ENCODE measurements at places on chromosomes 12 and 14.

GRCh38 chr12:62248873-62249272 is 11.3 kb upstream of the USP15 start:
- DNase-seq = no peak

DNA sequence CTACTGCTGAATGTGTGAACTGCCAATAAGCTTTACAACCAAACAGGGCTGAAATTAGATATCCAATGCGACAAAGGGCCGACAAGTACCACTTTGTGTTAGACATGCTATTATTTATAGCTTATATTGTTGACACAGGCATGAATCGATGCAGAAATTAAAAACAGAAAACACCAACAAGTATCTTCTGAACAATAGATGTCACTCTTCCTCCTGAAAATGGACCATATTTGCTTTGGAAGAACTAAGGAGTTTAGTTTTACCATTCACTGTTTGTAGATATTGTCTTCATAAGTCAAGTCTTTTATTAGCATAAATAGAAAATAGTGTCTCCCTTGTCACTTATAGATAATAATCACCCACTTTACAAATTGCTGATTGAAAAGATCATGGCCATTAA is 86.5 kb downstream of the LRIG3 start:
- no peak for DNase-seq

DNA sequence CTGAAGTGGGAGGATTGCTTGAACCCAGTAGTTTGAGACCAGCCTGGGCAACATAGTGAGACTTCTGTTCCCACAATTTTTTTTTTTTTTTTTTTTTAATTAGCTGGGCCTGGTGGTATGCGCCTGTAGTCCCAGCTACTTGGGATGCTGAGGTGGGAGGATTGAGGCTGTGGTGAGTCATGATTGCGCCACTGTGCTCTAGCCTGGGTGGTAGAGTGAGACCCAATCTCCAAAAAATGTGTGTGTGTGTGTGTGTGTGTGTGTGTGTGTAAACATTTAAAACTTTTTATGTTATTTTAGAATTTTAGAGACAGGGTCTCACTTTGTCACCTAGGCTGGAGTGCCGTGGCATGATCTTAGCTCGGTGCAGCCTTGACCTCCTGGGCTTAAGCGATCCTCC is 6.8 kb downstream of the PPP1R36 start:
- DNase-seq = peak; percentile 77

DNA sequence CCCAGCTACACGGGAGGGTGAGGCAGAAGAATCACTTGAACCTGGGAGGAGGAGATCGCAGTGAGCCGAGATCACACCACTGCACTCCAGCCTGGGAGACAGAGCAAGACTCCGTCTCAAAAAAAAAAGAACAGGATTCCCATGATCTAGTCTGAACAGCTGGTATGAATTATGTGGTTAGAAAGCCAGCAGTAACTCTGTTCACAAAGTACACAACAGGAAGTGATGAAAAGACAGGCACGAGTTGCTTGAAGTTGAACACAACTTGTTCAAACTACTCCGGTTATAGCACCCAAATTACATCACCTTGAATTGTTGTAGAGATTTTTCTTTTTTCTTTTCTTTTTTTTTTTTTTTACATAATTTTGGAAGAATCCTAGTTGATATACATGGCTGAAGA is 238.8 kb upstream of the RGS6 start:
- DNase-seq = peak; percentile 91

DNA sequence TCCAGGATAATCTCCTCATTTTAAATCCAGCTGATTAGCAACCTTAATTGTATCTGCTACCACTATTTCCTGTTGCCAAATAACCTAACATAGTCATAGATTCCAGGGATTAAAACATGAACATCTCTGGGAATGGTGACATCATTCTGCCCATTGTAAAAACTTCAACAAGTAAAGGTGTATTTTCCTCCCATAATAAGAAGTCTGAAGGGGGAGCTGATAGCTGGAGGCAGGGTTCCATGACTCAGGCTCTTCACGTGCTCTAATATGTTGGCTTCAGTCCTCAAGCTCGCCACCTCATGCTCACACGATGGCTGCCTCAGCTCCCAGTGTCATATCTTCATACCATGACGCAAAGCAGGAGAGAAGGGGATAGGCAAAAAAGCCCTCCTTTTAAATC is 172.0 kb upstream of the VASH1 start:
- DNase-seq = no peak

DNA sequence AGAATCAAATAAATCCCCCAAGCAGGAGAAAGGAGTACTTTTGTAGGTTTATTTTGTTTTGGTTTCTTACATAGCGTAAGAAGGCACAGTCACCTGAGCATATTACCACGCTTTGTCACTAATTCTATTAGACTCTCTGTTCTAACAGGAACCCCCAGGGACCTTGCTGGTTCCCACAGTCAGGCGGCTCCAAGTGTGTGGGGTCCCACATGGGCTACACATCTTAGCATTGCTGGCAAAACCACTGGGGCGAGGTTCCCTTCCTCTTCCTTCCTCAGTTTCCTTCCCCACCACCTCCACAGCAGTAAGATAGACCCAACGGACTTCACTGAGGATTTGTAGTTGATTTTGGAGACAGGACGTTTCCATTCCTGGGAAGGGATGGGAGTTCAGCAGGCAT is 49.1 kb downstream of the TMEM132C start:
- no peak for DNase-seq

- no peak for DNase-seq
These were observed 109.4 kb downstream of the RFLNA start for GRCh38 chr12:124404162-124404784.

GRCh38 chr12:114687802-114688201 is 3.8 kb upstream of the TBX3 start:
- DNase-seq = peak; percentile 66

- no peak for DNase-seq
These were observed 385.8 kb downstream of the FLRT2 start for GRCh38 chr14:85915711-85916110.

DNA sequence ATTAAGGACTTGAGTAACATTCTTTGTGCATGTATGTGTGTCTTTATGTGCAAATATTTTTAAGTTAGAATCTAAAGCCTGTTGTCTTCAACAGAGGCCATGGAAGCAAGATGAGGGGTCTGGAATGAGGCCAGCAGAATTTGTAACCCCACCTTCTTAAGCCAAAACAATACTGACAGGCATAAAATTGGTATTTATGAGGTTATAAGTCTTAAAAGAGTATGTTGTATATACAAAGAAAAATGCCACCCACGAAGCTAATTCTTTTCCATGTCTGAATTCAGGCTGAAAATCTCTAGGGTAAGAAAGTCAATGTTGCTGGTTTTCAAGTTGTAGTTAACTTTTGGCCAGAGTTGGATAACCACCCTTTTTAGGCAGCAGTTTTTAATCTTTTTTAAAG is 86.2 kb upstream of the TMTC1 start:
- DNase-seq = no peak

Data from foreskin fibroblast (primary cell).